Left cardiac atrium (tissue), 4 donors: ENCODE measurements at places on chromosomes 11 and 22.

DNA sequence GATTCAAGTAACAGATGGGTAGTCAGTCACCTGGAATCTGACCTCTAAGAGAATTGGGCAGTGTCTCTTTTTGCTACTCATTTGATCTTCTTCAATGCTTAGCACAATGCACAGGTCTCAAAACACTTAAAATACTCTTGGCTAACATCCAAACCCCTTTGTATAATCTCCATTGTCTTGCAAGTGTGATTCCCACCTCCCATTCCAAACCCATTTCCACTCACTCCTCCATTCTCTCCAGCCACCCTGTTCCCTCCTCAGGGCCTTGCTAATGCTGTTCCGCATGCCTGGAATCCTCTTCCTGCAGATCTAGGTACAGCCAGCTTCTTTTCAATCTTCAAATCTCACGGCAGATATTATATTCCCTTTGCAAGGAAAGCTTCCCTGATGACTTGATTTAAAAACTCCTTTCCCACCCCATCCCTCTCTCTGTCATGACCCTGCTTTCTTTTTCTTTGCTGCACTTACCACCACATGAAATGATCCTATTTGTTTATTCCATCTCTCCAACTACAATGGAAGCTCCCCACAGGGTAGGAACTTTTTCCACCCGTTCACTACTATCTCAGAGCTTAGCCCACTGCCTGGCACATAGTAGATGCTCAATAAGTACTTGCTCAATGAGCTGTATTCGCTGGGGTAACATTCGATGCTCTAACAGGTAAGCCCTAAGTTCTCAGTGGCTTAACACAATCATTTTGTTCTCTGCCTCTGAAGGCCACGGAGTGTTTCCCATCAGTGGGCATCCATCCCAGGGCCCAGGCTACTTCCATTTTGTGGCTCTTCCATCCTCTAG lies 121.7 kb downstream of the MN1 start:
- no peak for DNase-seq

- DNase-seq: no peak
Measured at GRCh38 chr11:3659595-3660515, 11.3 kb downstream of the CHRNA10 start.

DNA sequence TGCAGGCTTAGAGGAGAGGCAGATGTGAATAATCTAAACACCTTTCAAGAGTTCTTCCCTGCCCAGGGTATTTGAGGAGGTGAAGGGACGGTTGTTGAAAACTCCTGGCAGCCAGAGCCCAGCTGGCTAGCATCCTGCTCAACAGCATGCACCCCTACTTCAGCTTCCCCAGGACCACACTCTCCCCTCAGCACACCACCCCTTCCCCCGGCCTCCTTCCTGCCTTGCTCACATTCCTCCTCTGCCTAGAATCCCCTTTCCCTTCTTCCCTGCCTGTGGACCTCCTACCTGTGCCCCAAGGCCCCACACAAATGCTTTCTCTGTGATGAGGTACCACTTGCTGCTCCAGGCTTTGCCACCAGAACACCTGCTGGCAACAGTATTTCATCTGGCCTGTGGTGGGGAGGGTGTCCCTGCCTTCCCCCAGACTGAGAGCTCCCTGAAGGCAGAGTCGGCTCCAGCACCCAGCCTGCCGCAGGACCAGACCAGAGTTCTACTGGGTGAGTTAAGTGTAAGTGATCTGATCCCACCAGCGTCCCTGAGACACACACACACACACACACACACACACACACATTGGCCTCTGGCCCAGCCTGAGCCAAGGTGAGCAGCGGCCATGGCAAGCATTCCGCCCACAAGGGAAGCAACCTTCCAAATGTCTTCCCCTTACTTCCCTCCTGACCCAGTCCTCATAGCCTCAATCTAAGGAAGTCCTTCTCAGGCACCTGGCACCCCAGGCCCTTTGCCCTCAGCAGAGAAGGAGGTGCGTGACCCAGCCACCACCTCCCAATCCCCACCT lies 79.5 kb downstream of the PDE2A start:
- DNase-seq: no peak

GRCh38 chr11:65506290-65506771 lies 7.5 kb downstream of the MALAT1 start:
- no peak for DNase-seq

GRCh38 chr11:68432874-68433273 lies 27.7 kb upstream of the PPP6R3 start:
- DNase-seq: peak; percentile 57

- no peak for DNase-seq
Measured at GRCh38 chr11:64144587-64145472, 21.1 kb downstream of the MACROD1 start.

- no peak for DNase-seq
Measured at GRCh38 chr11:115505175-115505574, 960 bp upstream of the CADM1 start.

DNA sequence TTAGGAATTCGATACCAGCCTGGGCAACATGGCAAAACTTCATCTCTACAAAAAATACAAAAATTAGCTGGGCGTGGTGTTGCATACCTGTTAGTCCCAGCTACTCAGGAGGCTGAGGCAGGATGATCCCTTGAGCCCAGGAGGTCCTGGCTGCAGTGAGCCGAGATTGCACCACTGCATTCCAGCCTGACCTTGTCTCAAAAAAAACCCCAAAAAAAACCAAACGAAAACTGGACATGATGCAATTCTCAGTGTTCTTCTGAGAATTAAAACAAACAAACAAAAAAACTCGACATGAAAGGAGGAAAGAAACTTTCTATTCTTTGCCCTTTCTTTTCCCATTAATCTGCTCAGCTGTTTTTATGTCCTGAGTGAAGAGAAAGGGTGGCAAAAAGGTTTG lies 7.4 kb downstream of the MED17 start:
- no peak for DNase-seq

DNA sequence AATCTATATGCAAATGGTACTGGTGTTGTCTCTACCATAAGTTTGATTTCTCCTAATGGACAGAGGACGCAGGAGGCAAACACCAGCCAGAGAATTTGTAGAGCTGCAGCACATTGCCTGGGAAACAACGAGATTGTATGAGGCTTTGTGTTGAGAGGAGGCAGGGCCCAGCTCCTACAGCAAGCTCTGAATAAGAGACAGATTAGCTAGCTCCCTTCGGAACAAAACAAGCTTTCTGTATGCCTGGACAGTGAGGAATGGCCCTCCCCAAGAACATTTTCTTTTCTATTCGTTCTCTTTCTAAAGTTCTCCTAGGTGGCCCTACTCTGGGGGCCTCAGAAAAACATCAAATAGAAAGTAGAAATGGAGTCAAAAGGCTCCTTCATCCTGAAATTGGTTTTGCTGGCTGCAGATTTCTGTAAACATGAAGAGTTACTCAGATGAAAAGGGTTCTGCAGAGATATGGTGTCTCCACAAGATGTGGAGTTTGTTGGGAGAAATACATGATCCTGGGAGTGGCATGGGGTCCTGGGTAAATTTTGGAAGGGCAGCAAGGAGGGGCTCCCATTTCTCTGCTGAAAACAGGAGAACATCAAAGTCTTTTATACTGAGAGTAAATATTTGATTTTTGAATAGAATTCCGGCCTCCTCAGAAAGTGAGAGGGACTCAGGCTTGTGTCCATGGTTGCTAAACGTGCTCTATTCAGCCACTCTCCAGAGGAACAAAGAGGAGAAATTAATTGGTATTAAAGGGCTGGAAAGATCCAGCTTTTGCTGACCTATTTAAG lies 6.8 kb upstream of the HEPACAM start:
- no peak for DNase-seq

DNA sequence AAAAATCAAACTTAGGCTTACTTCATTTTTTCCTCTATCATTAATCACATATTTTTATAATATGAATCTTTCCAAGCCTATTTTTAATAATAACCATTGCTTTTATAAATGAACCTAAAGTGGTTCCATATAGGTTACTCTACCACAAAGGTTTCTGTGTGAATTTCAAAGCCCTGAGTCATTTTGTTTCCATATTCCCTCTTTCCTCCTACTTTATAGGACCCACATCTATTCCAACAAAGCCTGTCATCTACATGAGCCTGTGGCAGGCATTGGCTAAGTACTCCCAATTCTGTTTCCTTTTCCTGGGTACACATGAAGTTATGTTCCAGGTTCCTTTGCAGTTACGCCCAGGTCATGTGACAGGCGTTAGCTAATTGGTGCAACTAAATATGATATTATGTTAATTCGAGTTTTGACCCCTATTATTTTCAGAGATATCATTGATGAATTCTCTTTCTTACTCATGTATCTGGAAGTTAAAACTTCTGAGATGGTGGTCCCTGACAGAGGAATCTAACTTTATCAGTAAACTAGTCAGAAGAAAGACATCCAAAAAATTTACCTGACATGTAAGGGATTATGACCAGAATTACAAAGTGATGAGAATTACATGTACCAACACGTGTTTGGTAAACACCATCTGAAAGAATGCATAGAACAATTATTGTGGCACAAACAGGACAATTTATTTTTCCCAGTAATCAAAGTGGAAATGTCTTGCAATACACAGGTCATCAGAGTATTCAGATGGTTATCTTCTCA lies 1264.0 kb upstream of the CNTN5 start:
- no peak for DNase-seq

- DNase-seq: no peak
Measured at GRCh38 chr11:116874251-116874650, 36.8 kb upstream of the APOA1 start.

DNA sequence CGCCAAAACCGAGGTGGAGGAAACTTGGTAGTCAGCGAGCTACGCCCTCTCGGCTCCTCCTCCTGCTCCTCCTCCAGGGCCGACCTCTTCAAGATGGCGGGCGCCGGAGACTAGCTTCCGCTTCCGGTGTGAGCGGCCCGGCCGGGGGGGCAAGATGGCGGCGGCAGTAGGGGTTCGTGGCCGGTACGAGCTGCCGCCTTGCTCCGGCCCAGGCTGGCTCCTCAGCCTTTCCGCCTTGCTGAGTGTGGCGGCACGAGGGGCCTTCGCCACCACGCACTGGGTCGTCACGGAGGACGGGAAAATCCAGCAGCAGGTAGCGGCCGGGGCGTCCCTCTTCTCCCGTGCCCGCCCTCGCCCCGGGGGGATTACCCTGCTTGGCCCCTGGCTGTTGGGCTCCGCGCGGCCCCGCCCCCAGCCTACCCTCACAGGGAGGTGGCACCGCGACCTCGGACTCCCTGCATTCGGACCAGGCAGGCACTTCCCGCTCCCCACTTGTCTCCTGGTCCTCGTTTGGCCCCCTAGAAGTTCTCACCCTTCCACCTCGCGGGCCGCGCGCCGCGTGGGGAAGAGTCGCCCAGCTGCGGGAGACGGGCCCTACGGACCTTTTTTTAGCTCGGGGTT lies at the start of gene TTC17:
TSS of gene TTC17 (plus strand) at position 120 of the 621 bp plus-strand sequence. CDS start at position 155, 35 bp downstream.
- peak; percentile 97 for DNase-seq
